EH (cell line): ENCODE measurements at places on chromosomes 11 and 22.

- DNase-seq: peak; percentile 93
Observed at GRCh38 chr11:86816251-86816726, 15.9 kb downstream of the PRSS23 start.

- DNase-seq: no peak
Observed at GRCh38 chr11:37322333-37323194, 724.5 kb upstream of the RAG2 start.

DNA sequence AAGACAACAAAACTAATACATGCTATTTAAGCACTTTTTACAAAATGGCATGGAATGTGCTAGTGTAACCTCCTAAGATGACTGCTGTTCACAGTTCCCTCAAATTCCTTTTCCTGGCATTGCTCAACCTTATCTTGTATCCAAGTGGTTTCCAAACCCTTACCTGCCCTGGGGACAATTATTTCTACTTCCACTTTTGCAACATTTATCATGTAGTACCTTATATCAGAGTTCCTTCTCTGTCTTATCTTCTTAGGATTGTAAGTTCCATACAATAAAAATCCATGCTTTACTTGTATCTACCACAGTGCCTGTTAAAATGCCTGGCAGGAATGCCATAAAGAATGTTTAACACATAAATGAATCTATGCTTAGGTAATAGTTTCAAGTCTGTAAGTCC lies 109.2 kb upstream of the MTMR2 start:
- DNase-seq: peak; percentile 27

DNA sequence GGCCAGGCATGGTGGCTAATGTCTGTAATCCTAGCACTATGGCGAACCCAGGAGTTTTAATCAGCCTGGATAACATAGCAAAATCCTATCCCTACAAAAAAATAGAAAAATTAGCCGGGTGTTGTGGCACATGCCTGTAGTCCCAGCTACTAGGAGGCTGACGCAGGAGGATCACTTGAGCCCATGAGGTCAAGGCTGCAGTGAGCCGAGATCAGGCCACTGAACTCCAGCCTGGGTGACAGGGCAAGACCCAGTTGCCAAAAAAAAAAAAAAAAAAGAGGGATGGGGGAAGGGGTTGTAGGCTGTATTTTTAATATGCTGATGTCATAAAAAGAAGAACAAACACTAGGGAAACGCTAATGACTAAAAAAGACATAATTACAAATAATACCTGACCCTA lies 12.1 kb downstream of the DDX6 start:
- no peak for DNase-seq

DNA sequence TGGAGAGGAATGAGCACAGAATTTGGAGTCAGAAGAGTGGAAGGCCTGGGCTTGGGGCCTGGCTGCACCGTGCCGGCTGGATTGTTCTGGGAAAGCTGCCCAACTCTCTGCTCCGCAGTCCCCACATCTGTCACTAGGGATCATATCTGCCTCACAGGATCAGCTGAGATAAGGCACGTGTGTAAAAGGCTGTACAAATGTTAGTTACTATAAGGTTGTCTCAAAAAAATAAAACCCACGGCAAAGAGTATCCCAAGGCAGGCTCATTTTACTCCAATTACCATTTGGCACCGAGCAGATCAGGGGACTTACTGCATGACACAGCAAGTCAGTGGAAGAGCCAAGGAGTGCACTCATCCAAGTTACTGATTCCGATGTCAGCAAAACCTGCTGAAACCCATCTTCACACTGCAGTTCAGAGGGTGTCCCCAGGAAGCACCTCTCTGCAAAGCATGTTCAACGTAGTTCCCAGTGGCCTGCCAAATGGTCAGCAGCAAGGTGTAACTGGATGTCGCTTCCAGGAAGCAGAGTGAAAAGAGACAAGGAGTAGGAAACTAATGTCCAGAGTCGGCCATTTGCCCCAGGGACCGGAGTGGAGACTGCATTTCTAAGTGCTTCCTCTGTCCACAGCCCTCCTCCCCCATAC lies 18.1 kb upstream of the MRTFA start:
- DNase-seq: peak; percentile 92

DNA sequence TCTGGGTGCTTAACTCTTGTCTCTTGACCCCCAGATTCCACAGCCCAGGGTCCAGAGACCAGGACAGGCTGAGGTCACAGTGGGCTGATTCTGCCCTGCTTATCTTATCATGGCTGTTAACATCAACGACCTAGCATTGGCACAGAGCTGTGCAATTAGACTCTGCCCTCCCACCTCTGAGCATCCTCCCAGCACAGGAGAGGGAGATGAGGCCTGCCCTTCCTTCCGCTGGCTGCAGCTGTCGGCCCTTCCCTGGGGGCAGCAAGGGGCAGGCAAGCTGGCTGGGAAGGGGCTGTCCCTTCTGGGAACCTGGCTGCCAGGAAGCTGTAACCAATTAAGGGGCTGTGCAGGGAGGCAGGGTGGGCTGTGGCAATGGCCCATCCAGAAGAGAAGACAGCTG lies 22.5 kb downstream of the LRRC10B start:
- no peak for DNase-seq

DNA sequence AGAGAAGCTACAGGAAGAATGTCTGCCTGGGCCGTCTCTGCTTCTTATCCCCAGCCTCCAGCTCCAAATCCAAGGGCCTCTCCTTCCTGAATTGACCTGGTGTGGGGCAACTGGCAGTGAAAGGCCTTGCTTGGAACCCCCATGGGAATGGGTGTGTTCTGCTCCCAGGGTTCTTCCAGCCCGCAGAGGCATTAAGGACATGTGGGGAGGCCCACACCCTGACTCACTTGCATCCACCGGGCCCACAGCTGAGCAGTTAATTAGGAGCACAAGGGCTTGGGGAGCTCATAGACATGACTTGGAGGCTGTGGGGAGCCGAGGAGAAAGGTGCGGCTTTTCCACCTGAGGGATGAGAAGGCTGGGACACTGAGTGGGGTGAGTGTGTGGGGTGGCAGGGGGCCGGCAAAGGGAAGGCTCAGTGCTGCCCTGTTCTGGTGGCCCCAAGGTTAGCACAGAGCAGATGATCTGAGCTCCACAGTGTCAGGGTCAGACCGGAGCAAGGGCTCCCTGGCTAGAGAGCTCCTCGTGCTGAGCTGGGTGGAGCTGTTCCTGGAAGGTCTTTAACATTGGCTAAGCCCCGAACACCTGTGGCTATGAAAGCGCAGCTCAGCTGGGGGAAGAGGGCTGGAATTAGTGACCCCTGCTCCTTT lies 64.5 kb upstream of the NECTIN1 start:
- DNase-seq: no peak

- DNase-seq: no peak
Observed at GRCh38 chr22:38043151-38044039, 13.8 kb upstream of the PICK1 start.

- no peak for DNase-seq
Observed at GRCh38 chr11:119903389-119903788, 174.4 kb upstream of the NECTIN1 start.

- no peak for DNase-seq
Observed at GRCh38 chr11:125211191-125211947, 46.8 kb downstream of the PKNOX2 start.

DNA sequence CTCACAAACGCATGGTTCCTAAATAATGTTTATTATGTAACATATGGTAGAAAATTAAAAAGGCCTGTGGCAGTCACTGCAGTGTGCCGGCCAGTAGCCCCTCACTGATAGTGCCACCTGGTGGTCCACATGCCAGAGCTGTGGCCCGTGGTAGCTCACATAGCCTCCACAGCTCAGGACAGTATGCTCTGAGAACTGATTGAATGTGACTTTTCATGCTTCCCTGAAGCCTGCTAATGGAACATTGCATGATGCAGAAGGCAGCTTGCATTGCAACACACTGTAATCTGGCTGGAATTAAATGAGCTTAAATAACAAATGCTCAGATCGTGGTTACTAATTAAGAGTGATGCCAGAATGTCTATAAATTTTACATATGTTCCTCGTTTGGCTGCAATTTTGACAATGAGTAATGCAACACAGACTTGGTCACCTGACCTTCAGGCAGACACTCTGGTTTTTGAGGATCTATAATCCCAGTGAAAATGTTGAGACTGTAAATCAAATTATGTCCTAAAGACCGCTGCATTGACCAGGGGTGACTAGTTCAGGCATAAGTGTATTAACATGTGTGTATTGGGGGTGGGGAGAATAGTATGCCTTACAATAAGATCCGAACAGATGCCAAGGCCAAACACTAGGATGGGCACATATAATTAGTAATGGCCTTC lies 566.4 kb downstream of the METTL15 start:
- peak; percentile 95 for DNase-seq

GRCh38 chr11:65078151-65078550 lies 5.7 kb downstream of the CDCA5 start:
- DNase-seq: peak; percentile 41

DNA sequence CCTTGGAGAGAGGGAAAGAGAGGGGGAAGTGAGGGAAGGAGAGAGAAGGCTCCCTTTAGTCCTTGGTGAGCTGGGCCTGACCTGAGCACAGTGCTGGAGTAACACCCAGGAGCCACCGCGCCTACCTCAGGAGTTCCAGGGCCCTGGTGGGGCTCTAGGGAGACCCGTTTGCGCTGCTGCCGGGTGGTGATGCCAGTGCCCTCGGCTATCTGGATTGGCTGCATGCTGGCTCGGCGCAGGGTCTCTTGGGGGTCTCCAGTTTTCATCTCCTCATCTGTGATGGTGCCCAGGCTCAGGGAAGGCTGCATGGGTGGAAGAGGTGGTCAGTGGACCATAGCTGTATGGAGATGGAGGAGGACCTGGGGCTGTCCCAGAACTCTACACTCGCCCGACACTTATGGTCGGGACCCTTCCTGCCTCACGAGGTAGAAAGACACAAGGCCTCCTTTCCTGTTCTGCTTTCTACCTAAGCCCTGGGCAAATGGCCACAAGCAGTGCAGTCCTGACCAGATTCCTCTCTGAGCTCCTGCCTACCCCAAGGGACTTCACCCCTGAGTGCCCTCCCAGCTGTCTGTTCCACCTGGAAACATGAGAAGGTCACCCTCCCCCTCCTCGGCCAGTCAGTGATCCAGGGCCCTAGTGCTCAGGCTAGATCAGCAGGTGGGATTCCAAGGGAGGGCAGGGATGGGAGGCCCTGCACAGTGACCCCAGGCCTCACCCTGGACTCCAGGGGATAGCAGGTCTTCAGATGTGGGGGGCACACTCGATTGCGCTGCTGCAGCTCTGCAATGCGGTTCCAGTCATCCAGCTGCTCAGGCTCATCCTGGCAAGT lies 6.0 kb downstream of the IL18BP start:
- no peak for DNase-seq

DNA sequence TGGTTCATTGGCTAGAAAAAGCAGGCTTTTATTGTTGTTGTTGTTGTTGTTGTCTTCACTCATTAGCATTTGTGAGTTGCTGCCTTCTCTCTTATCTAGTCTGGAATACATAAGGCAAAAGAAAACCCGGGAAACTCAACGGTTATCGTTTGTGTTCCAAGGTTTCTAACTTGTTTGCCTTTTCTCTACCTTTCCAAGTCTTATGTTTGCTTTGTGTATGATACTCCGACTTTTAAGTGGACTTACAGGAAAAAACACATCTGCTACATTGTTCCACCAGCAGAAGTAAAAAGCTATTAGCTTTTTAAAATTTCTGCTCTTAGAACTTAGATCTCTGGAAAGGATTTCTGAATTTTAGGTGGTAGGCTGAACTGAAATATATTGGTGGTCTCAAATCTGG lies 27.0 kb upstream of the HIKESHI start:
- DNase-seq: no peak

DNA sequence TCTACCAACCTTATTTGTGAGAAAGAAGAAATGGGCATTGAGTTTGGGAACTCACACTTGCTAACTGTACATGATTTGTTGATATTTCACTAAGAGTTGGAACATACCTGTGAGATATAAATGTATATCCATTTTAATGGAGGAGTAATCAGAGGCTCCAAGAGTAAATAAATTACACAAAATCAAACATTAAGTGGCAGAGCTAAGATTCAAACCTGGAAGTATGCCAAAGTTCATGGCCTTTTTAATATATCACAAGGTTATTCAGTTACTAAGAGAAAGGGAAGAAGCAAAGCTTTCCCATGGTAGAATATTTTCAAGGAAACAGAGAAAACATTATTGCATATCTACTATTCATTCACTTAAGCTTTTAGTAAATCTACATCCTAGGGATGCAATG lies 1641.1 kb downstream of the FAM181B start:
- DNase-seq: no peak

GRCh38 chr11:26227301-26227746 lies 104.6 kb upstream of the ANO3 start:
- DNase-seq: peak; percentile 75

GRCh38 chr11:129637983-129638776 lies 177.5 kb upstream of the TMEM45B start:
- DNase-seq: peak; percentile 23

- DNase-seq: peak; percentile 14
Observed at GRCh38 chr11:122923302-122923701, 40.7 kb downstream of the JHY start.

- no peak for DNase-seq
Observed at GRCh38 chr22:48752451-48753380, 1075.0 kb downstream of the BRD1 start.
